ENCODE measurements at places on chromosomes 2 and 18.

DNA sequence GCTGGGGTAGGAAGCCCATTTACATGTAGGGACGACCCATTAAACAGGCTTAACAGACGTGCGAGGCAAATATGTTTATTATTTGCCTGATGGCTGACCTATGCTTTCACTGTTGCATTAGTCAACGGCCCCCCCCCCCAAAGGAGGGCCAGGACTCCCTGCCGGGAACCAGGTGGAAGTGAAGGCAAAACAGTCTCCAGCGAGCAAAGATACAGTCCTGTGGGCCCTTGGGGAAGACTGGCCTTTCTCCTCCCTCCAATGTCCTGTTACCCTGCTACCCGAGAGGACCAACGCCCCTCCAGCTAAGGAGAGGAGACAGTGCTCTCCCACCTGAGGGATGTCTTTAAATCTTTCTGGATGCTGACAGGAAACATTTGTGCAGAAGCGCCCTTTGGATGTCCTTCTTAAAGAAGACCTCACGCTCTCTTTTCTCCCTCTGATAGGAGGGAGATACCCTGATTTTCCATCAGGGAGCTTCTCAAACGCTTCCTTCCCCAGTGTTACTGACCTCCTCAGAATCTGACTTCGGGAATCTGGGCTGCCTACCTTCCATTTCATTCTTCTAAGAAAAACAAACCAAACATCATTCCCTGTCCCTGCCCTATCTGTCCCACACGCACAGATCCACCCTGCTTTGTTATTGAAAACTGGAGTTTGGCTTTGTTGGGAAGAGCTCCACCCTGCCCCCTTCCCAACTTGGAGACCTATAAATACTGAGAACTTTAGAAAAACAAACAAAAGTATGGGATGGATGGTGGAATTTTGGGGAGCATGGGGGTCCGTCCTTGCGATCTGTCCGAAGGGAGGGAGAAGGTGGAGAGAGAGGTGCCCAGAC is 135.9 kb upstream of the SIX3 start:
- no peak for DNase-seq

DNA sequence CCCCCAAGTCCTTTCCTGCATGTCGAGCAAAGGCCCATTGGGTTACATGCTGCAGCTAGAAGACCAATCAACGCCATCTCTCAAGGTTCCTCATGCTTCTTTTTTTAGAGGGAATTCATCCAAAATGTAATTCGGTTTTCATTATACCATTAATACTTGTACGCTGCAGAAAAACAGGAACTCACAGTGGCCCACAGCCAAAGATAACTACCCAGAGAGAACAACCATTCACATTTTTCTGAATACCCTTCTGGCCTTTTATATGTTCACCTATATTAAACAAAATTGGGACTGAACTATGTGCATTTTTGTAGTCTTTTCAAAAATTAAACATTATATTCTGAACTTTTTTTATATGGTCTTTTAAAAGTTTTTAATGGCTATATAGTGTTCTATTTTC is 25.8 kb downstream of the FARP2 start:
- DNase-seq = no peak

DNA sequence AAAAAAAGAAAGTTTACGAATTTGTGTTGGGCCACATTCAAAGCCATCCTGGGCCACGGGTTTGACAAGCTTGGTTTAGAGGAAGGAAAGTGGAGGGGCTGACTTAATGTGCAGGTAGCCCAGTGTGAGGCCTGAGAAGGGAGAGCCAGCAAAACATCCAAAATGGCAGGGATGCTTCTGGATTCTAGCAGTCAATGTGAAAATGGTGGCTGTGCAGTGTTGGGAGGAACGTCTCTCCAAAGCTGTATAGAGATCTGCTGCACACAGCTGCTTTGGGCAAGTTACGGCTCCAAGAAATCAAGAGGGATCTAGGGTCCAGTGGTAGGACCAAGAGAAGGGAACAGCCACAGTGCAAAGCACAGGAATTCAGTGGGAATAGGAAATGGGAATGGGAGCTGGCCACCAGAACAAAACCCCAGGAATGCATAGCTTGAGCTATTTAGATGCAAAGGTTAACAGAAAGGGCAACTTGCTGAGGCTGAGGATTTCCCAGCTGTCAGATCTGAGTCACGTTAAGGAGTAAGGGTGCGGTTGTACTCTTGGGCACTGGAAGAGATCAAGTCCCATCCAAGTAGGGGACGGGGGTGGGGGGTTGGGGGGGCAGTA is 70.6 kb downstream of the B3GNT2 start:
- no peak for DNase-seq

DNA sequence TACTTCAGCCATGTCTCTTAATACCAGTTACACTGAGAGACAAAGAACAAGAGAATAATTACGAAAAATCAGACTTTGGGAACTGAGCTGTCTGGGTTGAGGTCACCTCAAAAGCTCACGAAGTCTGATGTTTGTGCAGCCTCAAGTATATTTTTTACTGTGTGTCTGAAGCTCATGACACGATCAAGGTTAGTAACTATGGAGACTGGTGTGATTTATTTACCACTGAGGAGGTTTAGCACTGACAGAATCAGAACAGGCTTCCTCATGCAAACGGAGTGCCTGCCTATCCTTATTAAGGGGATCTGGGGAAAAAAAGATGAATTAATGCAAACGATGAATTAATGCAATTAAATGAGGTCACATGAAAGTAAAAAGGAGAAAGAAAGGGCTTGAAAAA is 61.1 kb upstream of the RAPH1 start:
- no peak for DNase-seq

- peak; percentile 48 for DNase-seq
These were observed 246.0 kb downstream of the LDLRAD4 start for GRCh38 chr18:13464432-13465123.

DNA sequence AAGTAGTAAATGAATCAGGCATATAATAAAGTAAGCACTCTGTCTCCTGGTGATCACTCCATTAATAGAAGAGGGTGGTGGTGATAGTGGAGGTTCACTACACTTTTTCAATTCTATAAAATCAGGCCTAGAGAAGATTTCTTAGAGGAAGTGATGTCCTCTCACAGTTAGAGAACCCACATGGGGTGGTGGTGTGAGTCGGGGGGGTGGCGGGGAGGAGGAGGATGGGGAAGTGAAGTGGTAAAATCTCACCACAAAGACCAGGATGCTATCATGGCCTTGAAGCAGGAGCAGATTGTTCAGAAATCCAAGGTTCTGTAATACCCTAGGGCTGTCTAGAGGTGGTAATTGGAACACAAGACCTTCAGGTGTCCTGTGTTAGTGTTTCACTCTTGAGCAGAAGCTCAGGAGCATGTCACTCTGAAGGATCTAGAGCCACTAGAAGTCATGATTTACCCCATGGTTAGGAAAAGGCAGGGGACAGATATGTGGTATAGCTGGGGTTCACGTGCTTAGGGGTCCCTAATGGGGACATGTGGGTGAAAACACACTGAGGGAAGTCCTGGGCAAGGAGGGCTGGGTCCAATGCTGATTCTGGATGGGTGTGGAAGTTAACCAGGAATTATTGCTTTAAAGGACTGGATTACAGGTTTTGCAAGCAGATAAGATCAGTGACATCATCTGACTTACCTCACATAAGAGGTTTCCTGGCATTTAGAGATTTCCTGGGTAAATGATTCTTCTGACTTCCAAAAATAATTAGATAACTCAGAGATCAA is 31.0 kb downstream of the RNF125 start:
- DNase-seq = no peak

- DNase-seq = no peak
These were observed 414.7 kb downstream of the THSD7B start for GRCh38 chr2:137180012-137180411.

DNA sequence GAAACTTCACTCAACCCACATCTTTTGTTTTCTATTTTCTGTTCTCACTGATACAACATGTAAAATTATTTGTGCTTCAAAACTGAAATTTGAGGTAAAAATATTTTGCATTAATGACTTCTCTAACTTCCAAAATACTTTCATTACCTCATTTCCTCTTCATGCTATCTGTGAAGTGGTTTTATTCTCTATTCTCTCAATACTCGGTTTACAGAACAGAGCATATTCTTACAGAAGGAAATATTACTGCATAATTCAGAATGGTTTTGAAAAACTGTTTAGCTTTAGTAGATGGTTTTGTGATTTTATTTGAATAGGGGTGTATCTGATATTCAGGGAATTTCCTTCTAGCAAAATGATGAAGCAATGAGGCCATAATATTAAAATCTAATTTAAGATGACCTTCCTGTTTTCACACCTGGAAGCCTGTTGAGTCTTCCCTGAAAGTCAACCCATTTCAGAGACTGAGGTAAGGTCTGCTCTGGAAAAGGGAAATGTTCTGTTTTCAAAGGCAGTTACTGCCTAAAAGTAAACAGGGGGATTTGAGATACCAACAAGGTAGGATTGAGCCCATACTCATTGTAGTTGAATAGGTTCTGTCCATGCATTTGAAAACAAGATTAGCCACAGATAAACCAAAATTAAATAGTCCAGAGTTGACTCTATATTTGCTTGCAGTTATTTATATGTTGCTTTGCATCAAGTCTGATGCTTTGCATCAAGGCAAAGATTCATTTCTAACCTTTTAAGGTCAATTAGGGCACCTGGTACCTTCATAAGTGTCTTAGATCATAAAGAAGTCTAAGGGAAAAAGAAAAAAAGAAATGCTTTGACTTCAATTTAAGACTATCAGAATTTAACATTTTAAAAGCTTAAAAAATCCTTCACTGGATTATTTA is 50.8 kb upstream of the PEX13 start:
- DNase-seq = no peak
